Stimulated activated CD4-positive, alpha-beta T cell treated with anti-CD3 and anti-CD28 coated beads, Interleukin-2, amount 100 ng/mL, for 4 hours (primary cell): ENCODE measurements at places on chromosomes 1 and 21.

GRCh38 chr1:89629146-89629545 is 3.8 kb upstream of the LRRC8C start:
- DNase-seq = no peak

DNA sequence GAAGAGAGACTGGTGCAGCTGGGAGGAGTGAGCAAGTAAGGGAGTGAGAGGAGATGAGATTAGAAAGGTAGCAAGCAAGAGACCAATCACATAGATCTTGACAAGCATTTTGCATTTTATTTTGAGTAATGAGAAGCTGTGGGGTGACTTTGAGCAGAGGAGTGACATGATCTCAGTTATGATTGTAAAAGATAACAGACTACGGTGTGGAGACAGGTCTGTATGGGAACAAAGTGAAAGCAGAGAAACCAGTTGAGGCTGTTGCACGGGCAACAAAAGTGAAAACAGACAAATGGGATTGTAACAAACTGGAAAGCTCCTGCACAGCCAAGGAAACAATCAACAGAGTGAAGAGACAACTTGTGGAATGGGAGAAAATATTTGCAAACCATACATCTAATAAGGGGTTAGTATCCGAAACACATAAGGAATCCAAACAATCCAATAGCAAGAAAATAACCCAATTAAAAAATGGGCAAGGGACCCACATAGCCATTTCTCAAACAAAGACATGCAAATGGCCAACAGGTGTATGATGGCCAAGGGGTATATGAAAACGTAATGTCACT is 68.4 kb downstream of the SNRPE start:
- no peak for DNase-seq

DNA sequence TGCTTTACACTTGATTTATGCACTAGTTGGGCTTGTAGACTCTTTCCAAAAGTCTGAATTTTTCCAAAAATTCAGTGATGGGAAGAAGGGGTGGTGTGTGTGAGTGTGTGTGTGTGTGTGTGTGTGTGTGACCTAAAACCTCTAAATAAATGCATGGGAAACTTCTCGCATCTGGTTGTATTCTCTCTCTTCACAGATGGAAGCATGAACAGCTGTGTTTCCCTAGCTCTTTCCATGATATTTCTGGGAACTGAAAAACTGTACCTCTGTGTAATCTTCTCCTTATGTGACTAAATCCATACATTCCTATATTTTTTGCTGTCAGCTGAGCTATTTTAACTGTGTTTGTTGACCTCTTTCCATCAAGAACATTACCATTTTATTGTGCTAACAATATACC is 26.2 kb upstream of the CYYR1 start:
- DNase-seq = no peak

GRCh38 chr1:56712150-56712549 is 67.0 kb downstream of the PRKAA2 start:
- DNase-seq = no peak

GRCh38 chr1:59505596-59506028 is 208.7 kb downstream of the FGGY start:
- no peak for DNase-seq

DNA sequence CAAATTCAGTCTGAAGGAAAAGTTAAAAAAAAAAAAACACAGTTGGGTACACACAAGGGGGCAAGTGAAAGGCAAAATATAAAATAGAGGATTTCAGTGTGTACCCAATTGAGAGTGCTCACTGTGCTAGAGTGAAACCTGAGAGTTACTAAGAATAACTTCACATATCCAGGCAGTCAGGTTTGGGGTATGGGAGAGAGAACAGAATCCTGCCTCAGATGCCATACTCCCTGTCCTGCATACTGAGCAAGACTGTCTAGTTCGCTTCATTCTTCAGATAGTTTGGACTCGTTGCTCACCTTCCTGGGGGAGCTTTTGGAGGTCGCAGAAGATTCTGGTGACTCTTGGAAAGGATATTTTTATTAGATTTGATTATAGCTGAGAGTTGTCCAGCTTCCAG is 20.4 kb downstream of the CEP85 start:
- no peak for DNase-seq

DNA sequence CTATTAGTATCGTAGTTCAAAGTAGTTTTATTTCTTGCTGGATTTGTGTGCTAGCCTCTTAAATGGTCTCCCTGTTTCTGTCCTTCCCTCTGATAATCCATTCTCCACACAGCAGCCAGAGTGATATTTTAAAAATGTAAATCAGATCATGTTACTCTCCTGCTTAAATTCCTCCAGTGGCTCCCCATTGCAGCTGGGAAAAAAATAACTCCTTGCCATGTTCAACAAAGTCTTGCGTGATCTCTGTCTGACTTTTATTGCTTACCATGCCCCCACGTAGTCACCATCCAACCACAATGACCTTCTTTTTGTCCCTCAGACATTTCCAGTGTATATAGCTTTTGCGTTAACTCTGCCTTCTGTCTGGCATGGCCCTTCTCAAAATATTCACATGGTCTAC is 178.8 kb downstream of the FGGY start:
- no peak for DNase-seq

GRCh38 chr1:112383759-112384370 is 12.1 kb upstream of the CTTNBP2NL start:
- DNase-seq = no peak

DNA sequence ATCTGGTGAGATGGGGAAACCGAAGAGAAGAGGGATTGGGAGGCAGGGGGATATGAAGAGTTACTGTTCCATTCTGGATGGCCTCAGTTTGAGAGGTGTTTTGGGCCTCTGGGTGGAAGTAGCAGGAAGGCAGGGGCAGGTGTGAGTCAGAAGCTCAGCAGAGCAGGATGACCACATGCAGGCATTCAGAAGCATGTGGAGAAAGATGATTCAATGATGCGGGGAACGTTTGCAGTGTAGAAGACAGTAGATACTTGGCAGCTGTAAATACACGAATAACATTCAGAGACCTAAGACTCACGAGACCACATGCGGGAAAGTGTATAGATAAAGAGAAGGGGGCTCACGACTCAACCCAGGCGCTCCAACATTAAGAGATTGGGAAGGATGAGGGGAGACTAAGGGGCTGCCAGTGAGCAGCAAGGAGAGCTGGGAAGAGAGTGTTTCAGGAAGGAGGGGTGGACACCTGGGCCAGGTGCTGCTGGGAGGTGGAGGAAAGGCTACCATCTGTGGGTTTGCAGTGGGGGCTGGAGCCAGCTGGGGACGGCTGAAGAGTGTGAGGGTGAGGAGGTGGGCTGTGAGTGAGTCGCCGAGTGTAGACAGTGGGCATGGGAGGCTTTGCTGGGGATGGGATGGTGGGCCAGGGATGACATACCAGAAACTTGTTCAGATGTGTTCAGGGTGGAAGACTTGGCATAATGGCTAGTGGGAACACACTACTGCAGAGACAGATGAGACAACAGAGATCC is 5.8 kb upstream of the EPS8L3 start:
- DNase-seq = no peak

GRCh38 chr1:47818682-47819573 is 178.3 kb downstream of the TRABD2B start:
- DNase-seq = no peak

DNA sequence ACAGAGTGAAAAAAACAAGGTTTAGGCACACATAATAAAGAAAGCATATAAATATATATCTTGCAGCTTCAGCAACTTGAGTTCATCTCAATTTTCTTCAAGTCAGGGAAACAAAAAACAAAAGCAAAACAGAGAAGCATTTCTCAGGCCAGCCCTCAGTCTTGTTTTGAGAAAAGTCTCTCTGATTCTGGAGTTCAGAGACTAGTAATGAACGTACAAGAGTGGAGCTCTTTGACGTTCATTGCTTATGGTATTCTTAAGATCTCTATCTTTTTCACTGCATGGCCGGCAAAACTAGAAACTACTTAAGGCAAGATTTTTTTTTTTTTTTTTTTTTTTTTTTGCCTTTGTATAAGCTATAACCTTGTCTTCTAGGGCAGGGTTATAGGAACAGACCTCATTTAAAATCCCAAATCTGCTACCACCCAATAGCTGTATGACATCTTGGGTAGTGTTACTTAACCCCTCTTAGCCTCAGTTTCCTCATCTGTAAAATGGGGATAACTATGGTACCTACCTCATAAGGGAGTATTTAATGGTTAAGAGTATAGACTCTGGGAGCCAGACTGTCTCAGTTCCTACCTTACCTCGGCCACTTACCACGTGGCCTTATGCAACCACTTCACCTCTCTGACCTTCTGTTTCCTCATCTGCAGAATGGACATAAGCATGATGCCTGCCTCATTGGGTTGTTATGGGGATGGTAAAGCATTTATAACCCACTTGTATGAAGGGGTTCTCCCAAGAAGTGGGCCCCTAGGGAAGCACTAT is 33.6 kb downstream of the LMO4 start:
- no peak for DNase-seq

- no peak for DNase-seq
Observed at GRCh38 chr1:200410566-200410878, 686 bp upstream of the ZNF281 start.

DNA sequence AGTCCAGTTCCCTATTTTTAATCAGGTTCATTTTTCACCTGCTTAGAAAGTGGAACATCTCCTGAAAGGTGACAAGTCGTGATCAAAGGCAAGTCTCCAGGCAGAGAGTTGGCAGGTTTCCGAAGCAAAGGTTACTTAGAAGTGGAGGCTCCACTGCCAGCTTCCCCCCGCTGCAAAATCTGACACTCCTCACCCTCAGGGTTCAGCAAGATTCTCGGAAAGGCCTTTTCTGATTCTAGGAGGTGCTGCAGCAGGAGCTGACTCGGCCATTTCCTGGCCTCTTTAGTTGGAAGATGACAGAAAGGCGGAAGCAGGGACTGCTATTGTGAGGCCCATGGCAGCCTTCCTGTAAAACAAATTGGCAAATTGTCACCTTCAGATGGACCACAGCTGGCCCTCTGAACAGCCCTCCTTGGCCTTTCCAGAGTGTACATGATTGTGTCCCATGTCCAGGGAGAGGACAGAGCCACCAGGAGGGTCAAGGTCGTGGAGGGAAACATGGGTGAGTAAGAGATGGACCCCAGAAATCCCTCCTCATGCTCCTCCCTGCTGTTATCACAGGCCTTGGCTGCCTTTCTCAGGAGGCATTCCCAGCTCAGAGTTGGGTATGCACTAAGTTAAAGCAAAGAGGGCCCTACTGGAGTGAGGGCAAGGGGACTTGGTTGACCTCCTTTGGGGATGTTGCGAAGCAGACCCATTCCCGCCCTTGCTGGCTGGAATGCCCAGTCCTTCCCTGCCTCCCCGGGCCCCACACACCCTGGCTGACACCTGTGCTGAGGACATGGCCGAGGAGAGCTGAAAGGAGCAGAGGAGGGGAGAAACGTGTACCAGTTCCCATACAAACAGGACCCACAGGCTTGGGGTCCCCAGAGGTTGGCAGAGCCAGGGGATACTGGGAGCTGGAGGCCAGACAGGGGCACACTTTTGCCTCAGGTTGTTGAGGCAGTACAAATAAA is 115.5 kb upstream of the IRF2BP2 start:
- peak; percentile 44 for DNase-seq

DNA sequence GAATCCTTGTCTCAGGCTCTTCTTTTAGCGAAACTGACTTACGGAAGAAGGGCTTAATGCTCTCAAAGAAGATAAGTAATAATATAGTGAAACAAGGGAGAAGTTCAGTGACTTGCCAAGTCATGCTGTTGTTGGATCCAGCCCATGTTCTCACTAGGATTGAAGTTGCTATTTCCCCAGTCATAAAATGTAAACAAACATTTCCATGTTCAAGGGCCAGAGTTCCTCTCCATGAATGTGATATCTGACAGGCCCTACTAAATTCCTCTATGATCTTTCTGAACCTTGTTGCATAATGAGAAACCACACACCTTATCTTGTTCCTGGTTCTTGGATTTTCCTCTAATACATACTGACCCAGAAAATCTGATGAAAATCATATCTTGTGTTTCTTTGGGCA is 876.5 kb upstream of the B3GALT2 start:
- no peak for DNase-seq

DNA sequence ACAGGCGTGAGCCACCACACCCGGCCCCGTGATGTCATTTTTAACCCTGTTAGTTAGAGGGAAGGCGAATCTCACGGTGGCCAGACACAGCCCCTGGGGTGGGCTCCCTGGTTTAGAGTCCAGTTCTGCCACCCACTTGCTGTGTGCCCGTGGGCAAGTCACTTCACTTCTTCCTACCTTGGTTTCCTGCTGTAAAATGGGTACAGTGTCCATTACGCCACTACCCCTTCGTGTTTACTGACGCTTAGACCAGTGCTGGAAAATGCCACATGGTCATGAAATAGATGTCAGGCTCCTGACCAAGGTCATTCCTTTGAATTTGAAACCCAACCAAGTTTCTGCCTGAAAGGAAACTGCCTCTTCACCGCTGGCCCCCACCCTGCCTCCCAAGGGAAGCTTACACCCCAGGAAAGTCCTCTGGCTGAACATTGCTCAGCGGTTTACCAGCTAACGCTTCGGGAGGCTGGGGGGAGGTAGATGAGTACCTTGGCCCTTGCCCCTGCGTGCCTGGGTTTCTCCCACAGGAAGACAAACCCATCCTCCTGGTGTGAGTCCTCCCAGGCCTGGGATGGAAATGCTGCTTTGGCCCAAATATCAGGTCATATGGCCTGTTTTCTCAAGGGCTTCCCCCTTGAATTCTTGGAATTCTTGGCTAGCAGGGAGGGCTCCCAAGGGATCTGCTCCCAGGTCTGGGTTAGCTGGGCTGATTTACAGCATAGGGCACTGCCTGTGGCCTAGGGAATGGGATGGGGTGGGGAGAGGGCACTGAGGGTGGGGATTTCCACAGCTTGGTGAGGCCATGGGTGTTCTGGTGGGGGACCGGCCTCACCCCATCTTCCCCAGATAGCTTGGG is 7.6 kb upstream of the AADACL4 start:
- DNase-seq = no peak

GRCh38 chr1:54777011-54777410 is 12.7 kb upstream of the PARS2 start:
- DNase-seq = no peak

- no peak for DNase-seq
Observed at GRCh38 chr1:94702442-94702815, 117.7 kb upstream of the SLC44A3 start.

DNA sequence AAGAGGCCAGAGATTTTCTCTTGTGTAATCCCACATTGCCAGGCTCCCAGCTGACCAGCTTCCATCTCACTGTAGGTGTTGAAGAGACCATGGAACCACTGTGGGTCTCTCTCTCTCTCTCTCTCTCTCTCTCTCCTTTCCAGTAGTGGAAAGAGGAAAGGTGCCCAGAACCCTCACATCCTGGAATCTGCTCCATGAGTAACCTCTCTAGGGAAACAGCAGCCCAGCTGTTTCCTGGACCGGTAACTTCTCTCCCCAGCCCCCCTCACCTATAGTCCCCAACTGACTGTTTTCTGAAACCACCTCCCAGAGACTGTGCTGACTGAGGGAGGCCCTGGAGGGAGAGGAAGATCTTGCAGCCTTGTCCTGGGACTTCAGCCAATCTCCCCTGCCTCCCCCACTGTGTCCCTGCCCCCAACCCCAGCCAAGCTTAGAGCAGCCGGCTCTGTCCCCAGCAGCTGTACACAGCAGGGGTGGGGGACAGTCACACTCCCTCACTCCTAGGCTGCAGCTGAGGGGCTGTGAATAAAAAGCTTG is 20.6 kb upstream of the SLC45A3 start:
- no peak for DNase-seq
